ENCODE measurements at places on chromosomes 1 and 21.

- no peak for DNase-seq
Measured at GRCh38 chr1:185239861-185240260, 77.2 kb downstream of the IVNS1ABP start.

DNA sequence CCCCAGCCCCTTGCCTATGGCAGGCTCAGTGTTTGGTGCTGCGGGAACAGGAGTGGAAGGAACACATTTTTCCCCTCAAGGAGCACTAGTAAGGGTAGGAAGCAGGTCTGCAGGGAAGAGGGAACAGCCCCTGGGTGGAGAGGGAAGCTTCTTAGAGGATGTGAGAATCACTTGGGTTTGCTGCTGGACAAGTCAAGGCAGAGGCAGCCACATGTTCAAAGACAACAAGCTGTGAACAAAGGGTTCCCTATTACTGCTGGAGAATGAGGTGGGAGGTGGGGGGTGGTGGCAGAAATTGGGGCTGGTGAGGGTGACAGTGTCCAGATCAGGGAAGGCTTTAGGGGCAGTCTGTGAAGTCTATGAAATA, 24.8 kb upstream of the CITED4 start:
- DNase-seq = no peak

DNA sequence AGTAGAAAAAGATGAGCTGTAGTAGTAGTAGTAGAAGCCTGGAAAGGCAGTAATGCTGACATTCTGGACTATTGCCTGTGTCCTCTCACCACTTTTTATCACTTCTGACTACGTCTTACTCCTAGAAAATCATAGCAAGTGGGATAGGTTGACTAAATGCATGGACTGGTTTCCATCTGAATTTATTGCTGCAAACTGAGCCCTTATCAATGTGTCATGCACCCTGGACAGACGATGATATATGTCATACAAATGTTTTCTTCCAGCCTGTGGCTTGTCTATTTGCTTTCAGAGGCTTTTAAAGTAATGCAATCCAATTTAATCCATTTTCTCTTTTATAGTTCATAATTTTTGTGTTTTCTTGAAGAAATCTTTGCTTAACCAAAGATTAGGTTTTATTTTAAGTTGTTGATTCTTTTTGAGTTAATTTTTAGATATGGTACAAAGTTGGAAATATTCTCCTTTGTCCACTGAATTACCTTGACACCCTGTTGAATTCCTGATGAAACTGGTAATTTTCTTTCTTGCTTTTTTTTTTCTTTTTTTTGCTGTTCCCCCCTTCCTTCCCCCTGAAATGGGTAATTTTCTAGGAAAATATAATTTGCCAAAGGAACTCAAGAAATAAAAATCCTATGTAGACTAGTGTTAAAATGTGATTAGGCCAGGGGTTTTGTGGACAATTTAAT, 47.1 kb downstream of the PHACTR4 start:
- DNase-seq = no peak

GRCh38 chr1:3359756-3360440, 94.6 kb upstream of the ARHGEF16 start:
- DNase-seq = no peak

DNA sequence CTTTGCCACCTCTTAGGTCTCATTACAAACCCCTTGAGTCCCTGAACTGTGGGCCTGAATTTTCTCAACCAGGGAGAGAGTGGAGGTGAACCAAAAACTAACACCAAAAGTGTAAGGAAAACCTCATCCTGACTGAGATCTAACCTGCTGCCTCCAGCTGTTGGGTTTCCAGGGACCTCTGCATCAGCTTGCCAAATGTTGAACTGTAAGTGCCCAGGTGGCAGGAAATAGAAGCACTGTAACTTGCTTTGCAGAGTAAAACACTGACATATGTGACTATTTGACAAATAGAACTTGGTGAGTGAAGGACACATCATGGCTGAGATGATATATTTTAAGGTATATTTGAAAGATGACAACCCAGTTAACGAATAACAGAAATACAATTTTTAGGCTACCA, 48.4 kb upstream of the NR5A2 start:
- no peak for DNase-seq

DNA sequence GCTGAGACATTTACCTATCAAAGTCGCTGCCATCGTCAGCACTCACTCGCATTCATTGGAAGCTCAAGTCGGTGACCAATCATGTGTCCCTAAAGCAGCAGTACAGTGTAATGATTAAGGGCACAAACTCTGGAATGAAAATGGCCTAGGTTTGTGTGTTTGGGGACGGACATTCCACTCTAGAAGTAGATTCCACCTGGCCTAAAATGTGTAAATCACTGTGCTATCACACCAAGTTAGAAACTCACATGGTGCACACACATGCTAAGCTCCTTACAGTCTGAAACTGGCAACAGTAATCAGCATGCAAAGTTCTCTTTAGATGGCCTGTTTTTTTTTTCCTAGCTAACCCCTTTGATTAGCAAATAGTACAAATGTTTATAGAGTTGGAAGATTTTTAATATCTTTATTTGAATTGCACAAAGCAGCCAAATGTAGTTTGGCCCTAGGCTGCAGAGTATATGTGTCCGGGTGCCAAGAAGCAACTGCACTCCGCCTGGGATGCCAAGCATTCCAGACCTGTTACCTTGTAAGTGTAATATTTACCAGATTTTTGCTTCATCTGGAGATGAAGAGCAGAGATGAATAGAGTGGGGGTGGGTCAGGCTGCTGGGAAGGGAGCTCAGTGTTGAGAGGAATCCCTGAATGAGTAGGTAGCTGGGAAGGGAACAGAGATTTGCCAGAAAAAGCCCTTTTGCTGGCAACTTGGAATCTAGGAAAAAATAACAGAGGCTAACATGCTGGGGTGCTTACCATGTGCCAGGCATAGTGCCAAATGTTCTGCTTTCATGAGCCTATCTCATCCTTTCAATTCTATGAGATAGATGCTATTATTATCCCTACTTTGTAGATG, 35.2 kb downstream of the TGFB2 start:
- DNase-seq = no peak

DNA sequence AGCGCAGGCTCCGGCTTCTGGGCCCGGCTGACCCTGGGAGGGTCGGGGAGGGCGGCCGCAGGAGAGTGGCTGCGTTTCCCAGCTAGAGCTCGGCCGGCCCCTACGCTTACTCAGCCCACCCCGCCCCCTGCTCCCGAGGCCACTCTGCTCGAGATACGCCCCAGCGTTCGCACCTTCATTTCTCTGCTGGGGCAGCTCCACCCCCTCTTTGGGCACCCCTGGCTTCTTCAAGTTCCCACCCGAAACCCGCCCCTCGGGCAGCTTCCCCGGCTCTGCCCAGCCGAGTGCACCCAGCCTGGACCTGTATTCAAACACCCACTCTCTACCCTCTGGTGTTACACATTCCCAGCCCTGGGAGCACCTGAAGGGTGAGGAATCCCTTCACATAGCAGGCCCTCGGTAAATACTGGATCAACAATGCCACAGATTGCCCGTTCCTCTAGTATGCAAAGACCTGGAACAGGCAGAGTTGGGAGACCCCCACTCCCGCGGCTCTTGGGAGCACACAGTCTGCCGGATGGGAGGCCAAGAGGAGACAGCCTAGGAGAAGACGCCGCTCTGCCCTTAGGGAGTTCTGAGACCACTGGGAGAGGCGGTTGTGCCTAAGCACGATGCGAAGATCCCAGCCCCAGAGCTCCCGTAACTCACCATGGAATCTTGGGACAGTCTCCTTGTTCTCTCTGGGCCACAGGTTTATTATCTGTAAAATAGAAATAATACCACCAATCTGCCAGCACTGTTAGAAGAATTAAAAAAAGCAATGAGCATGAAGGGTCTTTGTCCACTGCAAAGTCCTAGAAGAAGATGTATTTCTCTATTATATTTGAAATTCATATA, 566 bp upstream of the PAQR7 start:
- DNase-seq = no peak

GRCh38 chr1:227892489-227893299, 55.0 kb downstream of the WNT9A start:
- no peak for DNase-seq

DNA sequence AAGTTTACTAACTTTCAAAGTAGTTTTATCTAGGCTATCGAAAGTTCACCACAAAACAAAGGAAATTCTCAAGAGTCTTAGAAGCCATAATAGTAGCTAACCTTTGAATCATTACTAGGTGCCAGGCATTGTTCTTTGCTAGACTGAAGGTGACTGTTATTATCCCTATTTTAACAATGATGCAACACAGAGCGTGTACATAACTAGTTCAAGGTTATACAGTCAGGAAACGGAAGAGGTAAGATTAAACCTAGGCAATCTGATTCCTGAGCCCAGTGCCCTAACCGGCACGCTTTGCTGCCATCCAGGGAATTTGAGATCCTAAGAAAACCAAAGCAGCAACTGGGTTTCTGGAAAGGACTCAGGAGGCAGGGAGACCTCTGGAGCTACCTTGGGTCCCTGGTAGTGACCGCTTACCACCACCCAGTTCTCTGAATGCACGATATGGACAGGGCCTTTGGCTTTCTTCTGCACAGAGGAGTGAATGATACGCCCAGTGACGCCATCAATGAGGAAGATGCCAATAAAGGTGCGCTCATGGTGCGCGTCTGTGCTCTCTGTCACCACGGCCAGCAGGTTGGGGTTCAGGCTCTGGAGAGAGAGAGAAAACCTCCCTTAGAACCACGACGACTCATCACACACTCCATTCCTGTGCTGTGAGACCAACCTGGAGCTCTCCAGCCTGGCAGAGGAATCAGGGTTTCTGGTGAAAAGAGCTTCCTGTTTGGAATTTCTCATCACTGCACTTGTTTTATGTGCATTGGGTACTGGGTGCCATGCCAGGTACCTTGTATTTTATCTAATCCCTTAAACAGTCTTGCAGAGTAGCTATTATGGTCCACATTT, 13.1 kb upstream of the UBR4 start:
- no peak for DNase-seq

GRCh38 chr1:214638459-214638807, 35.4 kb downstream of the CENPF start:
- DNase-seq = no peak

All from effector memory CD4-positive, alpha-beta T cell (primary cell).